ENCODE measurements at places on chromosomes 5 and 9.

DNA sequence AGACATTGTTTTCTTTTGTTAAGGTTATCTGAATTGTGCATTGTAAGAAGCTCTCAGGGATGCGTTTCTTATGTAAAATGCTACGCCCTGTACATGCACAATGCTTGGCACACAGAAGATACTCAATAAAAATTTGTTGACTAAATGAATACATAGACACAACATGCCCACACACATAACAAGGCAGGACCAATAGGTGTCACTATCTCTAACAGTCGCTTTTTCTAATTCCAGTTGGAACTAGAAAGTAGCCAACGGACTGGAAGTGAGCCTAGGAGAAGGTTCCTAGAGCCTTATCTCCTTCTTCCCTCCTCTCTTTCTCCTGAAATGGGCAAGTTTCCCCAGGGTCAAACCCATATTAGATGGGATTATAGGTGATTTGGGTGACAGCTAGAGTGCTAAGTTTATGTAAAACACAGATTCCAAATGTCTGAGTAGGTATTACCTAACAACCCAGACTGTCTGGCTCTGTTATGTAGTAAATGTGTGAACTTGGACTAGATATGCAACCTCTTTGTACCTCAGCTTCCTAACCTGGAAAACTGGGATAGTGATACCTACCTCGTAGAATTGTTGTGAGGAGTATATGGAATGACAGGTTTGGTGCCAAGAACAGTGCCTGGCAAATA is 603.0 kb downstream of the RAB3C start:
- no peak for DNase-seq

GRCh38 chr5:113047234-113047633 is 70.6 kb downstream of the DCP2 start:
- no peak for DNase-seq

DNA sequence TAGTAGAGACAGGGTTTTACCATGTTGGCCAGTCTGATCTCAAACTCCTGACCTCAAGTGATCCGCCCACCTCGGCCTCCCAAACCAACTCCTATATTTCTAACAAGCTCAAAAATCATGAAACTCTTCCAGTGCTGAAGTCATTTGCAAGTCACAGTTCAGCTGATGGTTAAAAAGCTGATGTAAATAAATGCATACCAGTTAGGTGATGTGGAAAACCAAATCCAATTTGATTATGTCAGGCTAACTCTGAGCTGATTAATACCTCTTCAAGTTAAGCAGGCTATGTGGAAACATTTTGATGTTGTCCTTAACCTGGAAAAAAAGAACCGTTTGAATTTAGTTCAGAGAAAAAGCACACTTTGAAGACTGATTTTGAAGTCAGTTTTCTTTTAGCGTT is 51.0 kb downstream of the TMEM252 start:
- no peak for DNase-seq

DNA sequence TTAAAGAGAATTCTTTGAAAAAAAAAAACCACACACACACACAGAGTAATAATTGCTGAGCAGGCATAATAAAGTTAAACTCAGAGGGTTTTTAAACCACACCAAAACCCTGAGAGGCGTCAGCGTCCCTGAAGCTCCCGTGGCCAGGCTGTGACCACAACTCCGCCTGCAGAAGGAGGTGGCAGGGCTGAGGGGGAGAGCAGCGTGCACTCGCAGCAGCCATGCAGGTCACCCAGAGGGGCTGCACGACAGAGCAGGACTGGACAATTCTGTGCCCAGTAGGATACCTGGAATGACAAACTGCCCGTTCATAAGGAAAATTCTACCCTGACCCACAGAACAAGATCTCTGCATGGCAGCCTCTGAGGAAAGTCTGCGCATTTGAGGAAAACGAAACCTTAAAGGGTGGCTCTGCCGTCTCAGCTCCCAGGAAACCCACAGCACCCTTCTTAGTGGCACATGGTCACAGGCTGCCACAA is 44.0 kb downstream of the ROR2 start:
- no peak for DNase-seq

DNA sequence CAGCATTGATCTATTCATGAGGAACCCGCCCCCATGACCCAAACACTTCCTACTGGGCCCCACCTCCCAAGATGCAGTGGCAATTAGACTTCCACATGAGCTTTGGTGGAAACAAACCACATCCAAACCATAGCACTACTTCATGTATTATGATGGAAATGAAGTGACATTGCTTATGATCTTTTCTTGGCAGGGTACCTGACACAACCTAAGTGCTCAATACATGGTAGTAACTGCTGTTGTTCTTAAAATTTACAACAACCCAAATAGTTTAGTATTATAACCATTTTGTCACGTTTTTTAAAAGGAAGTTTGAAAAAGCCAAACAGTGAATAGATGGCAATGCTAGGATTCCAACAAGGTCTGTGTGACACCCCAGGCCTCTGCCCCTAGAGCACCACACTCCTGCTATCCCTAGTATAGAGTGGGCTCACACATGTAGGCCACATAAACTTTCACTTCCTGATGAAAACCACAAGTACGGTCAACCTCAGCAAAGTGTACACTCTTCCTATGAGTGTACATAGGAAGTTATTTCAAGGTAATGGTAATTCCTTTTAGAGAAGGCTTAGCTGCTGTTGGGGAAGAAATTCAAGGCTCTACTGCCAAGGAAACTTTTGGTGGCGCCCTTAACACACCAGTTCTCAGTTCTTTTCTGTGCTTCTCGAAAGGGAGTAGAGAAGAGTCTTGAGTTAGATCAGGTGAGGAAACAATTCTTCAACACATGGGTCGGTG is 97.6 kb downstream of the ARSB start:
- no peak for DNase-seq

GRCh38 chr9:2967766-2968165 is 123.9 kb upstream of the PUM3 start:
- no peak for DNase-seq

Measured in GF-D8 (cell line).